ENCODE measurements at places on chromosomes 5 and 9.

DNA sequence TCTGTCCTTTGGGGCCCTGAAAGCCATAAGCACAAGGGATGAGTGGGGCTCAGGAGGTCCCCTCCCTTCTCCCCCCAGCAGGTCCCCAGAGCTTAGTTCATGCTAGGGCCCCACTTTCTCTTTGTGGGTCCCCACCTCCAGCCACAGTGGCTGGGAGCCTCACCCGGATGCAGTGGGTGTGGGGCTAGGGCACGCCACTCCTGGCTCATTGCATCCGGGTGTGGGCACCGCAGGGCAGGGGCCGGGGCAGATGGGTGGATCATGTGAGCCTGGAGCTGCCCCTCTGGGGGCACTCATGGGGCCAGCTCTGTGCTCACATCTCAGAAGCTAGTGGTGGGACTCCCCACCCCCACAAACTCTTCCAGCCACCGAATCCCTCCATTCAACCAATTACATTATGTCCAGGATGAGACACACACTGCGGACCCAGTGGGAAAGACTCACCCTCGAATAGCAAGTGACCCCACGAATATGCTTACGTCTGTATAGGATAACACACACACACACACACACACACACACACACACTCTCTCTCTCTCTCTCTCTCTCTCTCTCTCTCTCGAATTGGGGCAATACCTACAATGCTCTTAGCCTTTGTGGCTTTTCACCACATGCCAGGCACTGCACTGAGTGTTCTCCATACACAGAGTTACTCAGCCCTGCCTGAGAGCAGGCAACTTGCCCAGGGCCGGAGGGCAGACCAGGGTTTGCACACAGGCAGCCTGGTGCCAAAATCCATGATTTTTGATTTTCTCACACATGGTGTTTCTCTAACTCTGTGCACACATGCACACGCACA is 16.8 kb upstream of the PHYKPL start:
- H3K27ac ChIP-seq = no peak overlapping the region
- no peaks in the 10 kb centered on the region for H3K36me3 ChIP-seq
- H3K4me3 ChIP-seq = no peak overlapping the region
- no peaks in the 10 kb centered on the region for H3K27me3 ChIP-seq
- no peak for DNase-seq

- no peaks in the 10 kb centered on the region for H3K36me3 ChIP-seq
- no peaks in the 10 kb centered on the region for H3K27me3 ChIP-seq
- no peak for DNase-seq
- no peak overlapping the region for H3K27ac ChIP-seq
Measured at GRCh38 chr9:109471475-109472393, 26.4 kb downstream of the PTPN3 start.

- no peaks in the 10 kb centered on the region for H3K36me3 ChIP-seq
- no peaks in the 10 kb centered on the region for H3K27me3 ChIP-seq
- H3K27ac ChIP-seq = no peak overlapping the region
- DNase-seq = no peak
- H3K4me3 ChIP-seq = no peak overlapping the region
- H3K4me1 ChIP-seq = no peaks in the 10 kb centered on the region
Measured at GRCh38 chr9:108184941-108185340, 670.8 kb downstream of the ACTL7B start.

DNA sequence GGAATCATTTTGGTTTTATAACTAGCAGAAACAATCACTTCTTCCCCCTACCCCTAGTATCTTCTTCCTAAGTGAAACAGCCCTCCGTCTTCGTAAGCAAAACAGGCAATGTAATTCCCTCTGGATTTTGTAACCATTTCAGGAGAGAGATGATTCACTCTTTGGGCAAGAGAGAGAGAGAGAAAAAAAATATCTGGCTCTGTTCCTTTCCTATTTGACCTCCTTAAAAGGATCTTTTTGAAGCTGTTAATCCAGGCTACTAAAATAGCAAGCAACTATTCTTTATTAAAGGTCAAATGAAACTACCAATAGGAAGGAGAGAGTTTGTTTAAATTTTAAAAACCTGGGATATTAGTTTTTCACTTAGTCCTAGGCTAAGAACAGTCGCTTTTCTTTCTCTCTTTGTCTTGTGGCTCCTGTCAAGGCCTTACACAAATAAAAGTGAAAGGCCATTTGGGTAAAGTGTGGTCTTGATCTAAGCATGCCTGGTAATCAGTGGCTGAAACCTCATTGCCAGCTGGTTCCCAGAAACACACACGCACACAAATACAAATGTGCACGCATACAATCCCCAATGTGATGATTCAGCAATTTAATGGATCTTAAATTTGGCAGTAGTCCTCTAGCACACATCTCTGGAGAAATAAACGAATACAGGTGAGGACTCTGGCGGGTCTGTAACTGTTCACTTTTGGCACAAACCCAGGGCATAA is 70.2 kb downstream of the PRUNE2 start:
- H3K27me3 ChIP-seq = no peaks in the 10 kb centered on the region
- peak overlapping the region; percentile 90 for H3K27ac ChIP-seq
- no peaks in the 10 kb centered on the region for H3K36me3 ChIP-seq
- H3K4me3 ChIP-seq = no peak overlapping the region
- peak; percentile 35 for DNase-seq

DNA sequence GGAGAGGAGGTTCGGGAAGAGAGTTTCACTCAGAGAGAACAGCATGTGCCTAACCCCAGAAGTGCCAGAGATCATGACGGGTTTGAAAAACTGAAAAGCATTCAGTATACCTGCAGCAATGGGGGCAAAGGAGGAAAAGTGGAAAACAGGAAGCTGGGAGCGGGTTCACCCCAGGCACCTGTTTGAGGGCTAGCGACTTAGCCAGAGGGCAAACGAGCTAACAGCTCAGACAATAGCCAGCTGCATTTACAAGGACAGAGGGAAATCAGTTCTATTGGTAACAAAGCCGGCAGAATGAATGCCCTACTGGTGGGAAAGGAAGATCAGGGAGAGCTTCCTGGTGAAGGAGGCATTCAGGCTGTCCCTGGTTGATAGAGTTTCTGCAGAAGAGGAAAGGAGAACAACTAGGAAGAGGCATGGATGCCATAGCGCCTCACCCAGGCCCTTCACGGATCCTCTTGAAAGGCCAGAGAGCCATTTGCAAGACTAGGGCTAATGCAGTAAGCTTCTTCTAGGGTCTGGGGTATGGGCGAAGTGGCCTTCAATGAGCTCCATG is 141.7 kb upstream of the ADRA1B start:
- H3K36me3 ChIP-seq = no peaks in the 10 kb centered on the region
- no peak for DNase-seq
- no peak overlapping the region for H3K27ac ChIP-seq

- H3K4me1 ChIP-seq = no peaks in the 10 kb centered on the region
- H3K27ac ChIP-seq = no peak overlapping the region
- no peak overlapping the region for H3K4me3 ChIP-seq
Measured at GRCh38 chr9:99954819-99955218, 48.4 kb downstream of the STX17 start.

DNA sequence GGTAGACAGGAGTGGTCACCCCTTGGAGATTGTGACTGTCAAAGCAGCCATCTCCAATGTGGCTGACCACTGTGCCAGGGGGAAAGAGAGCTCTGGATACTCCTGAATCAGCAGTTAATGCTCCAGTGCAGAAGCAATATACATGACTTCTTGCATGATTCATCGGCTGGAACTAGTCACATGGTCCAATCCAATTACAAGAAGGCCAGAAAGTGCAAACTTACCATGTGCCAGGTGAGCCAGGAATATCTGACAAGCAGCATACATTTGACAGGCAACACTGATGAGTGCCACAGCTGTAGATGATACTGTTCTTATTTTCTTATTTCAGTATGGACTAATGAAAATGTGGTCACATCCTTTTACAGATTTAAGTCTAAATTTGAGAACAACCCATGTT is 440.0 kb upstream of the MPDZ start:
- no peaks in the 10 kb centered on the region for H3K27me3 ChIP-seq
- DNase-seq = no peak
- no peak overlapping the region for H3K4me3 ChIP-seq
- no peaks in the 10 kb centered on the region for H3K4me1 ChIP-seq

GRCh38 chr5:168991311-168991710 is 309.6 kb downstream of the SLIT3 start:
- no peak overlapping the region for H3K4me3 ChIP-seq
- no peak overlapping the region for H3K27ac ChIP-seq
- no peaks in the 10 kb centered on the region for H3K36me3 ChIP-seq
- DNase-seq = no peak
- H3K27me3 ChIP-seq = no peaks in the 10 kb centered on the region
- H3K4me1 ChIP-seq = no peaks in the 10 kb centered on the region

GRCh38 chr9:112118009-112118408 is 57.1 kb downstream of the SUSD1 start:
- H3K27ac ChIP-seq = no peak overlapping the region
- no peak for DNase-seq
- no peaks in the 10 kb centered on the region for H3K27me3 ChIP-seq
- no peaks in the 10 kb centered on the region for H3K36me3 ChIP-seq
- H3K4me3 ChIP-seq = no peak overlapping the region

DNA sequence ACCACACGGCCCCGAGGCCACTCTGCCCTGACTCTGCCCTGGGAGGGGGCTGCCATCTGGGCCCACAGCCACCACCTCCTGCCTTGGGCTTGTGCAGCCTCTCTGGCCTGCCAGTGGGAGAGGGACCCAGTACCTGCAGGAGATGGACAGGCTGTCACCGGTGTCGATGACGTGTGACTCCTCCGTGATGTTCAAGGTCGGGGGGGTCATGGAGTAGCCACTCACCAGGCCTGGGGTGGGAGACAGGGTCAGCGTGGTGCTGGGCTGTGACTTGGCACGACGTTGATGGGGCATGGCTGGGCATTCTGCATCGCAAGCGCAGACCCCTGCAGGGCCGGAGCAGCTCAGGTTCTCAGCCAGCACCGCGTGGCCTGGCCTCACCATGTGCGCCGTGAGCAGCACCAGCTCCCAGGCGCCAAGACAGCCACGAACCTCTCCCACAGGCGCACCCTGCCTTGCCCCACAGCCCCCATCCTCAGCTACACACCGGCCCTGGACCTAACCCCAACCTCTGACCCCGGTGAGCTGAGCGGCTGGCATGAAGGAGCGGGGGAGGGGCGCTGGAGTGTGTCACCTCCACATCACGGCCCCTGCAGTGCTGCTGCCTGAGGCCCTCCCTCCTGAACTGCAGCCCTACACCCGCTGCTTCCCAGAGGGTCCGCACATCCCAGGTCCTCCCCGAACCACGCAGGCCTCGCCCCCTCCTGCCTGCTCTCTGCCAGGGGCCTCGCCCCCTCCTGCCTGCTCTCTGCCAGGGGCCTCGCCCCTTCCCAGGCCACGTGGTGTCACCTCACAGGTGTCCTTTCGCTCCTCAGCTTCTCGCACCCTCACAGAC is 17.6 kb downstream of the FLT4 start:
- no peaks in the 10 kb centered on the region for H3K4me1 ChIP-seq
- H3K27ac ChIP-seq = no peak overlapping the region
- no peak for DNase-seq
- no peak overlapping the region for H3K4me3 ChIP-seq
- H3K36me3 ChIP-seq = no peaks in the 10 kb centered on the region

DNA sequence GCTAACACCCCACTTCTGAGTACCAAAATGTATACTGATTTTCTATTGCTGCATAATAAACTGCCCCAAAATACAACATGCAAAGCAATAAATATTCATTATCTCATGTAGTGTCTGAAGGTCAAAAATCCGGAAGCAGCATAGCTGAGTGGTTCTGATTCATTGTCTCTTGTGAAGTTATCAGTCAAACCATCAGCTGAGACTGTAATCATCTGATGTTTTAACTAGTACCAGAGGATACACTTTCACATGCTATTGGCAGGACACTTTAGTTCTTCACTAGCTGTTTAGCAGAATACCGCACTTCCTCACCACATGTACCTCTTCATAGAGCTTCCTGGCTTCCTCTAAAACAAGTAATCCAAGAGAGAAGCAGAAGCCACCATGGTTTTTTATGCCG is 12.7 kb upstream of the TMEM161B start:
- H3K27ac ChIP-seq = no peak overlapping the region
- H3K27me3 ChIP-seq = no peaks in the 10 kb centered on the region
- H3K36me3 ChIP-seq = no peaks in the 10 kb centered on the region
- no peak overlapping the region for H3K4me3 ChIP-seq
- no peak for DNase-seq
- no peaks in the 10 kb centered on the region for H3K4me1 ChIP-seq

DNA sequence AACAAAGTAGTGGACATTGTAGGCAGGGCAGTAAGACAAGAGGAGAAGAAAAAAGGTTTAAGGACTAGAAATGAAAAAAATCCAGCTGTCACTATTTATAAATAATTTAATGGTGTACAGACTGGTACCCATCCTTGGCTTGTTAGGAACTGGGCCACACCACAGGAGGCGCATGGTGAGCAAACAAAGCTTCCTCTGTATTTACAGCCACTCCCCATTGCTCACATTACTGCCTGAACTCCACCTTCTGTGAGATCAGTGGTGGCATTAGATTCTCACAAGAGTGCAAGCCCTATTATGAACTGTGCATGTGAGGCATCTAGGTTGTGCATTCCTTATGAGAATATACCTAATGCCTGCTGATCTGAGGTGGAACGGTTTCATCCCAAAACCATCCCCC is 62.6 kb upstream of the DMAC1 start:
- no peaks in the 10 kb centered on the region for H3K27me3 ChIP-seq
- no peak overlapping the region for H3K27ac ChIP-seq

GRCh38 chr9:28215536-28216299 is 642.4 kb upstream of the C9orf72 start:
- no peak overlapping the region for H3K4me3 ChIP-seq
- no peak overlapping the region for H3K27ac ChIP-seq
- no peaks in the 10 kb centered on the region for H3K36me3 ChIP-seq
- no peak for DNase-seq

All from uterus (tissue), 4 donors.